ENCODE measurements at places on chromosomes 12 and 14.
A peak's percentile ranks its signal among the peaks of the same experiment; 100 is the strongest.

DNA sequence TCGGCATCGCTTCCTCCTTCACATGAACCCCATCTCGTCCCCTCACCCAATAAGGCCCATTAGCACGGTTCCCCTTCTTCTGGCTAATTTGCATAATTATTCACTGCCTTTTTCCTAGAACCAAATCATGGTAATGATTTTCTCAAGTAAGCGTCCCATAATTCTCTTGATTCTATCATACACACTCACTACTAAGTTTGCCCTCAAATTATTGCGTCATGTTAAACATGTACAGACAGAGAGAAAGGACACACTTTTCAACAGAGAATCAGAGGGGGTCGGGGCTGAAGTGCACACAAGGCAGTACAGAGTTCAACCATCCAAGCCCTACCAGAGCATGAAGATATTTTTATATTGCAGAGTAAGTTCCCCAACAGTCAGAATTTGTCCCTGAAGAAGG, 256.6 kb downstream of the FOXN3 start:
- no peak for DNase-seq

DNA sequence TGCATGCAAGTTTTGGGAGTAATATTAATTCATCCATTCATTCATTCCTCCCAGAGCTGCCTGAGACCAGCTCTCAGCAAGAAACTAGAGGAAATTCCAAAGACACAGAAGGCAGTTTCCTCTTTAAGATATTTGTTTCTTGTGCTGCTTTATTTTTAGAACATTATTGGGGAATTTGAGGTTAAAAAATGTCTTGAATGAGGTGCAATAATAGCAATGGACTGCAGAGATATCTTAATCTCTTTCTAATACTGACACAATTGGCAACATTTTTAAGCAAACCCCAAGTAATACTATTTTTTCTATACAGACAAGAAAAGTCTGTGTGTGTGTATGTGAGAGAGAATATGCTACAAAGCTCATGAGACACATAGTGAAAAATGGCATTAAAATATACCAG, 190.2 kb upstream of the USP15 start:
- DNase-seq: no peak

DNA sequence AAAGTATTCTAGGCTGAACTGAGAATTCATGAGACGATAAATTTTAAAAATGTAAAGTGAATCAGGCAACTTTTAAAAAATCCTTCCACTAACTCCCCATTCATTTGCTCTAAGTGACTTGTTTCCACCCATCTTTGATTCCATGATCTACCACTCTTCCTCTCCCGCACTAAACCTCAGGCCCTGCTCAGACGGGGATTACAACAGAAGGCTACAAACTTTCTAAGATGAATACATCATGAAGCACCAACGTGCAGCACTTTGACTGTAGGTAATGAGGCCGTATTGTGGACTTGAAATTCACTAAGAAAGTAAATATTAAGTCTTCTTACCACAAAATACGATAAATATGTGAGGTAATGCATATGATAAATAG, 30.0 kb downstream of the TMEM132D start:
- no peak for DNase-seq

- peak; percentile 41 for DNase-seq
Measured at GRCh38 chr14:104795781-104796686, 486 bp upstream of the AKT1 start.

- DNase-seq: no peak
Measured at GRCh38 chr12:89523843-89524540, 604 bp downstream of the GALNT4 start.

DNA sequence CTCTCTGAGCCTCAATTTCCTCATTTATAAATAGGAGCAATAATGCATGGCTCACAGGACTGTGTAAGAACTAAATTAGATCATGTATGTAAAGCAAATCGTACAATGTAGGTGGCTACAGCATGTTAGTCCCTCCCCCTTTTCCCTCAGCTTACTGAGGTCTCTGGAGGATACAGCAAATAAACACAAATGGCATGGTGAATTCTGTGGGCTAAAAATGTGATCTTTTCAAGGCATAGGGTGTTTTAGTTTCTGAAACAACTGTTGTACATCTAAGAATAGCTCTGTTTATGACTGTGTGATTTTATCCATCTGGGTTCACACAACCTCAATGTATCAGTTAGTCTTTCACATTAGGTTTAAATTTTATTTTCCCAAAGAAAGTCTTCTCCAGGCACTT, 121.2 kb upstream of the PLEKHG7 start:
- DNase-seq: no peak

- peak; percentile 51 for DNase-seq
Measured at GRCh38 chr14:64878837-64879634, 671 bp downstream of the SPTB start.

GRCh38 chr12:50625029-50625925, 120.5 kb downstream of the DIP2B start:
- DNase-seq: no peak

Data from NCI-H2107 (cell line).